ENCODE measurements at places on chromosomes 2 and 18. TPM values are rescaled to one million over a fixed set of nuclear protein-coding genes. Genes with fewer than 3 reads are reported as not detected.

- no peak for DNase-seq
These were observed 95.2 kb upstream of the SPRED2 start for GRCh38 chr2:65527451-65528240.

DNA sequence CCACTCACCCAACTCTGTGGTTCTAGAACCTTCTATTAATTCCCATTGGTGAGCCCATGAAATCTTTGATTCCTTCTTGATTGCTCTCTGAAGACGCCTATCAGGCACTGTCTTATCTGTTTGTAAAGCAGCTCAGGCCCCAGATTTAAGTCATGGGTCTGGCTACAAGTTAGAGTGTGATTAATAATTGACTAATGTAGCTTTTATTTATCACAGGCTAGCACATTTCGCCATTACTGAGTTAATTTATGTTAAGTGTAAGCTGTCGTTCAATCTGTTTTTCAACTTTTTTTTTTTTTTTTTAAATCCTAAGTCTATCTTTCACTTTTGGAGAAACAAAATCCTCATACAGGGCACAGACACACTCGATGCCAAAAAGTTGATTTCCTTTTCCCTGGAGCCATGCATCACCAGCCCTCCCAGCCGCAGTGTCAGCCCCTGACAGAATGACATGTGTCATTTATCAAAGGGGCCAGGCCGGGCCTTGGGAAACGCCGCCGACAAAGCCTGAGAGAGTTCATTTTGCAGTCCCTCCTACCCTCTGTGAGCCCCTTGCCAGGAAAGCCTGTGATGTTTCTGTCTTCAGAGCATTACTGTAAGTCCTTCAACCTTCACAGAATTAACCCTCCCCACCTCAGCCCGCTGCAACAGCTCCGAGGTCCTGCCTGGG lies 15.8 kb downstream of the TSHZ1 start:
- no peak for DNase-seq

DNA sequence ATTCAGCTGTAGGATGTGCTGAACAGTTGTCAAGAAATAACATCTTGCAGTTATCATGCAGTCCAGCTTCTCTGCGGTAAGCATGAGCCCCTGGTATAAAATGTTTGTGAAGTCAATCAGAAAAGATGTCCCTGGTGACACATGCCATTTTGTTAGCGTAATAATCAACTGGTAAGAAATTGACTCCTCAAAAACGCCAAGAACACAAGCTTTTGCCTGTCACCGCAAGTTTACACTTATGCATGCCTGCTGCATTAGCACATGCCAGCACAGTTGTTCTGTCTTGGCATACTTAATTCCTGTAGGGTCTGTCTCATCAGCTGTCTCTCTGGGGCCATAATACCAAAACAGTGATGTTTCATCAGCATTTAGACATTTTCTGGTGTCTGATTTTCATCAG lies 524.8 kb upstream of the DSEL start:
- no peak for DNase-seq

GRCh38 chr2:2614452-2614851 lies 283.4 kb upstream of the MYT1L start:
- DNase-seq = no peak

DNA sequence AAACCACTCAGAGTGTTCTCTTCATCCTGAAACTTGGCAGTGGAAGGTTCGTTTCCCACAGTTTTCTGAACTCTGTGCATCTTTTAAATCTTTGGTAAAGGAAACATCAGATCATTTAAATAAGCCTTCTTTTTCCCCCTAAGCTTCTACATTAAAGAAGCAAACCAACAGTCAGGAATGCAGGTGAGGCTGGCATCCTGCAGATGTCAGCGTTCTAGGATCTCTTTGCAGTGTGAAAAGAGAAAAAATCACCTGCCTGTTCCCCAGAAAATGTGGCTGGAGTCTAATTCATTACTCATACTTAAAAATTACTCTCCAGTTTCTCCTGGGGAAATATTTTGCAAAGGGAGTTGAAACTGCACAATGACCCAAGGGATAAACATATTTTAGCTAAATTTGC lies 64.5 kb upstream of the ZCCHC2 start:
- DNase-seq = no peak

The SPATA3 gene
- not detected for total RNA-seq

The LOXHD1 gene
- 0.28 TPM for total RNA-seq

The DSC3 gene
- under 0.01 TPM for total RNA-seq

Measured in sigmoid colon (tissue), 7 donors.